Stimulated activated CD8-positive, alpha-beta memory T cell treated with anti-CD3 and anti-CD28 coated beads, Interleukin-15, amount 100 ng/mL, for 1 hour (primary cell): ENCODE measurements at places on chromosomes 7 and 10.

DNA sequence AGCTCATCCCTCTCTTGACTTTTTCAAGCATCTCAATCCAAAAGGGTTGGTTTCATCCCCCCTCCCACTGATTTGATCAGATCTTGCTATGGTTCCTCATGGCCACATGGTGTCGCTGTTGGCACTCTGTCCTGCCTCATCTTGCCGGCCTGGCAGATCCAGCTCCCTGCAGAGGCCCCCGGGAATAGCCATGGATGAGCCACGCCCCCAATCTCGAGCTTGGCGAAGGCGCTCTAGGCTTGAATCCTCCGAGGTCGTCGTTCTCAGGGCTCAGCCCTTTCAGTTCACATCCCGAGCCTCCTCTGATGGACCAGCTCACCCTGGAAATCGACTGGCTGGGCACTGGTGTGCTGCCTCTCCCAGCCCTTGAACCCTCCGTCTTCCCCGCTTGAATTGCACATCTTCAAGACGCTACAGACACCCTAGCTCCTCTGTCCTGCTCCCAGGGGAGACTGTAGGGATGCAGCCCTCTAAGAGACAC, 628.7 kb downstream of the TYW1 start:
- no peak for DNase-seq

DNA sequence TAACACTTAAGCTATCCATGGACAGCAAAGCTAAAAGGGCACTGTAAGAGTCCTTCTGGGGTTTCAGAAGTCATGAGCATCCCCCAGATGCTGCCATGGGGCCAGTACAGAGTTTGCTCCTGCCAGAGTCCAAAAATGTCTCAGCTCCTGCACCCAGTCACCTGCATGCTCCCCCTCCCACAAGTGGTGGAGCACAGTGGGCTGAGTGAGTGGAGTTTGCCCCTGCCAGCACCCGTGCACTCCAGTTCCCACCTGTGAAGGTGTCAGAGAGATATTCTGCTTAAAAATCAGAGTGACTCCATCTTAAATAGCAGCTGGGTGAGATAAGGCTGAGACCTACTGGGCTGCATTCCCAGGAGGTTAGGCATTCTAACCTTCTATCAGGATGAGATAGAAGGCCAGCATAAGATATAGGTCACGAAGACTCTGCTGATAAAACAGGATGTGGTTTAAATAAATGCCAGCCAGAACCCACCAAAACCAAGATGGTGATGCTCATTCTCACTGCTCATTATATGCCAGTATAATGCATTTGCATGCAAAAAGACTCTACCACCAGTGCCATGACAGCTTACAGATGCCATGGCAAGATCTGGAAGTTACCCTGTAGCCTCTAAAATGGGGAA, 140.1 kb upstream of the ZNF92 start:
- no peak for DNase-seq

GRCh38 chr10:60896810-60897209, 47.2 kb downstream of the RHOBTB1 start:
- no peak for DNase-seq

DNA sequence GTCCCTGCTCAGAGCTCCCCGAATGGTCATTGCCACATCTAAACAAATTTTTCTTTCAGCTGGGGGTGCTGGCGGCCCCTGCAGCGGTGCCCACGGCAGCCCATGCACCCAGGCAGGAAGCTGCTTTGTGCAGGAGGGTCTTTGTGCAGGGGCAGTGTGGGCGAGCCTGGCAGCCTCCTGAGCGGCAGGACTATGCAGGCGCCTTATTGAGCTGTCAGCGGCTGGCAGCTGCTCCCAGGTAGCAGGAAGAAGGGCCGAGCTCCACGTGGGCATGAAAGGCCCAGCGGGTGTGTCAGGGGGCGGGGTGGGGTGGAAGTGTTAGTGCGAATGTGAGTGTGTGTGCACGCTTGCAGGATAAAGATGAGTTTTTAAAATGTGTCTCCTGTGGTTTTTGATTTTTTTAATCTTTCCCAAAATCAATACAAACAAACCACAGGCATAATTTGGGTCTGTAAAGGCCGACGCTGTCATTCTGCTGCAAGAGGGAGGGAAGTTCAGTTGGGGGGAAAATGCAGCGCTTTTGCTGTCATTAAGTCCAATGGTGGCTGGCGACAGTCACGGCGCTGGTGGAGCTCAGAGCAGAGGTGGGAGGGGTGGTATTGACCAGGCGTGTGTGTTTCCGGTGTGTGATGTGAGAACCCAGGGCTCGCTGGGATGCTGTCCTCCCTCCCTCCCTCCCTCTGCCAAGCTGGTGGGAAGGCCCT, 83.9 kb downstream of the LHPP start:
- DNase-seq = no peak

GRCh38 chr10:121036431-121036830, 185.3 kb downstream of the WDR11 start:
- no peak for DNase-seq

DNA sequence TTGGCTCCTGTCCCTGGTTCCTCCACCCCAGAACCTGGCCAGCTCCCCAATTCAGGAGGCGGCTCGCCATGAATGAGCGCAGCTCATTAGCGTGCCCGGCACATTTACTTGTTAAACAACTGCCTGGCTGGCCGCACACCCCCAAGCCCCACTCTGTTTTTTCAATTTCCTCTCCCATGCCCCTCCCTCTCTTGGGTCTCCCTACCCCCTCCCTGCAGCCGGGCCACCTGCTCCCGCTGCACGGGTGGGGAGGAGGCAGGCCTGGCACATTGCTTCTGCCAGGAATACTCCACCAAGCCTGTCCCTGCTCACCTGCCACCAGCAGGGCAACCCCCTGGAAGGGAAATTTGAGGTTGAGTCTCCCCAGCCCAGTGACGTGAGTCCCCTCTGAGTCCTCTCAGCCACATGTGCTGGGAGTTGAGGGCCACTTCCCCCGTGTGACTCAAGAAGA, 2.5 kb upstream of the SLIT1 start:
- no peak for DNase-seq

- DNase-seq = no peak
Observed at GRCh38 chr10:91411621-91412020, 1.5 kb downstream of the HECTD2 start.

GRCh38 chr7:101166648-101166908, 1.2 kb upstream of the VGF start:
- DNase-seq = no peak

DNA sequence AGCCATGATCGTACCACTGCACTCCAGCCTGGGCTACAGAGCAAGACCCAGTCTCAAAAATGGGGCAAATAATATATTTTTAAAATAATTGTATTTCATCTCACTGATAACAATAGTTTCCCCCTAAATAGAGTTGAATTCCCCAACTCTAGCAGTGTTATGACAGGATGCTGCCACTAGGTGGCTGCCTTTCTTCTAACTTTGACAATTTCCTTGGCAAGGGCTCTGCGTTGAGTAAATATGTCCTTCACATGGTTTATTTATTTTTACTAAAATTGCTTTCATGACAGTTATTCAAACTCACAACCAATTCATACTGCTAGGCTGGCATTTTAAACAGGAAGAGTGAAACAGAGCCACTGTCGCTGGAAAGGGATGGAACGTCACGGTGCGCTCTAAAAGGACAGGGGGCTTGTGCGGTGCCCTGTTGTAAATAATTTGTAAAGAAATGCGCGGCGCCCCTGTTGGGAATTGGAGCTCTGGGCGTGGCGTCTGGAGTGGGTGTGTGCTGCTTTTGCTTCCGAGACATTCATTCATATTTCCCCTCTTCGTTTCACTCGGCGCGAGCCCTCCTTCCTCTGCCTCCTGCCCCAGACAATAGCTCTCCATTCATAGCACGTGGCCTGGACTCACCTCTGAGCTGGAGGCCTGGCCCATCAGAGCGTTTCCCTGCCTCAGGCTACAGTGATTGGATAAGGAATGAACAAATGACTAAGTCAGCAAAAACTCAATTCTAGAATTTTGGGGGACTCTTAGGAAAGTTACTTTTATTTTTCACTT, 20.5 kb upstream of the PITRM1 start:
- DNase-seq = no peak

- DNase-seq = no peak
Observed at GRCh38 chr7:79461660-79462059, 8.2 kb upstream of the MAGI2 start.

DNA sequence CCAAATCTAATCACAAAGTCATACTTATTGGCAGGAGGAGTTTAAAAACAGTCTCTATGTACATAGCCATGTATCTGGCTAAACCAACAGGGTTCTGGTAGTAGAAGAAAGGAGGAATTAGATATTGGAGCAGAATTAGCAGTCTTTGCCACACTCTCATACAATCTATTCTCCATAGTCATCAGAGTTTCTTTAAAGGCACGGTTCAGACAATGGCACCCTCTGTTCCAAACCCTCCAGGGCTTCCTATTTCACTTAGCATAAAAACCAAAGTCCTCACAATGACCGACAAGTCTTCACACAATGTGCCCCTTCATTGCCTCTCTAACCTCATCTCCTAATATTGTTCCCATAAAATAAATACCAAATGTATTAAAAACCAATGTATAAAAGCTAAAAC, 12.7 kb downstream of the ZNF438 start:
- DNase-seq = no peak

DNA sequence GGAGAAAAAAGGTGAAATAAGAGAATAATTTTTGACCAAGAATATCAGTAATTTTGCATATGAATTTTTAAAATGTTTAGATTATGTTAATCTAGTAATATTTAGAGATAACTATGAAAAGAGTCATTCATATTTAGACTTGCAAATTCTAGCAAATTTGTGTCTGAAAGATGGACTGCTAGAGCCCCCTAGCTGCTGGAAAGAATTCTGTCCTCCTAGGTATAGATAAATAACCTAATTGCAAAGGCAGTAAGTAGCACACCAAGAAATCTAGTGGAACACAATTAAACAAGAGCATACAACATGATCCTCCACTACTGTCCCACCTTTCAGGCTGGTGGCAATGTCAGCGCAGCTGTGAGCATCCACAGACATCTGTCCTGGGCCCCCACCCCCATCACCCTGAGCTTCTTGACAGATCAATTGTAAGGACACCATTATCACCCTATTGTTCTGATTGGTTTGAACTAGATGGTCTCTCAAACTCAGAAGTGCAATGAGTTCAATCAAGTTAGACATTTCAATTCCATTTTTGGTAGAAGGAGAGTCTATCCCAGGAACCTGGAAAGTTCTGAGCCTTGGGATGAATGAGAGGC, 15.0 kb upstream of the GFRA1 start:
- DNase-seq = no peak

DNA sequence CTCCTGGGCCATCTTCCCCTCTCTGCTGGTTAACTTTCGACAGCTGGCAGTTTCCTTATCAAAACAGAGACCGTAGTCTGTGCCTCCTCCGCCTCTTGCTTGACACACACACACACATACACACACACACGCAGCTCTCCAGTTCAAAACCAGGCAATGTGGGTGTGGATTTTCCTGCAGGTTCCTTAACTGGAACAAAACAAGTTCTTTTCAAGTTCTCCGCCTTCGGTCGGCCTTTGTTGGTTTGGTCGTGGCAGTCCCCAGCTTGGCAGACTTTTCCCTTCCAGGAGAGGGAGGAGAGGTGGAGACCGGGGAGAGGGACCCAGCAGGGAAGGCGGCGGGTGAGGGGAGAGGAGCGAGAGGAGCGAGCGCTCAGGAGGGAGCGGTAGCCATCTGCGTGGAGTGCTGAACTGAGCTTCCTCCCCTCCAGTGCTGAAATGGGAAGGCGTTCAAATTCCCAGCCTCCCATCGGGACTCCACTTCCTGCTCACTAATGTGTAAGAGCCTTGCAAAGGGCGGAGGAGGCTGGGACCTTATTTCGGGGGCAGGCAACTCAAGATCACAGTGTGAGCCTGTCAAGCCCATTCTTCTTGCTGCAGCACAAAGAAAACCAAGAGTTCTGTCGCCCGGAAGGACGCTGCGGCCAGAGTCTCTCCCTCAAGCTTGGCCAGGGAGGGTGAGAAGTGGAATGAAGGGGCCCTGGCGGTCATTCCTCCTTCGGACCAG, 120.6 kb downstream of the PRPF18 start:
- no peak for DNase-seq

DNA sequence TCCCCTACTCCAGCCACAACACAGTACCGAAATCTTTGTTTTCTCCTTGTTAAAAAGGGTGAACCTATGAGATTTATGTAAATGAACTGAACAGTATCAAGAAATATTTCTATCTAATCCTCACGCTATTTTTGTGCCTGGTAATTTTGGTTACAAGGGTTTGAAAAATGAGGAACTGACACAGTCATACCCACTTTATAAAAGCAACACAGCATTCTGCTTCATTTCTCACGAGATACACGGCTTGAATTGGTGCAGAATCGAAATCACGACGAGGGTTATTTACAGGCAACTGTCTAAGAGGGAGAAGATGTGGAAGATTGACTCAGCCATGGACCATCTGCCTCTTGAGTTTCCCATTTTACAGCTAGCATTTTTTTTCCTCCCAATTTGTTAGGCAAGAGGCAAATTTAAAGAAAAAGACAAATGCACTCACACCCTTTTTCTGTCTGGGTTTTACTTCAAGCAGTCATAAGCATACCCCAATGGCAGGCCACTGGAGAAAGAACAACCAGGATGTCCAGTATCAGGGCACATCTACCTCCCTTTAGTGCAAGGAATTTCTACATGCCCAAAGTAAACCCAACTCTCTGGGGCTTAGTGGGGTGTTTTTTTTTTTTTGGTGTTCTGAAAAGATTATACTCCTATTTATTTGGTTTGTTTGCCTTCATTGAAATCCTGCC, 108.1 kb downstream of the ITGB8 start:
- no peak for DNase-seq

GRCh38 chr7:70694971-70695794, 436.8 kb upstream of the GALNT17 start:
- DNase-seq = no peak

GRCh38 chr10:127040756-127041155, 135.5 kb downstream of the DOCK1 start:
- no peak for DNase-seq

GRCh38 chr10:6617309-6618076, 37.4 kb upstream of the PRKCQ start:
- no peak for DNase-seq

DNA sequence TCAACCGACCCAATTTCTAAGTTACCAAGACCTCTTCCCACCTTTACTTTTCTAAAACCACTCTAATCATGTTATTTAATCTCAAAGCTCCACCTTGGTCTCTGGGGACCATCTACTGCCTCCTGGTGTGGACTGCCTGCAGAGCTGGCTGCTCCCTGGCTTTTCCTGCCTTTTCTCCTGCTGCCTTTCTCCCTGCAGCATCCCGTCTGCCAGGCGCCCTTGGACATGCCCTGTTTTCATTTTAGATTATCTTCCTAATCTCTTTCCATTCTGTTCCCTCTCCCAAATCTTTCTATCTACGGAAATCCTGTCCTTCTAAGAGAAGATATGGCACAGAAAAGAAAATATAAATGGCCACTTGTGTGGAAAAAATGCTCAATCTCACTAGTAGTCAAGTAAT, 23.1 kb downstream of the TCAF1 start:
- DNase-seq = no peak

- DNase-seq = no peak
Observed at GRCh38 chr7:156823435-156823834, 69.5 kb downstream of the LMBR1 start.
